NCI-H1930 (cell line): ENCODE measurements at places on chromosomes 4 and X.

- no peak for DNase-seq
These were observed 73.5 kb upstream of the EMCN start for GRCh38 chr4:100591161-100591876.

DNA sequence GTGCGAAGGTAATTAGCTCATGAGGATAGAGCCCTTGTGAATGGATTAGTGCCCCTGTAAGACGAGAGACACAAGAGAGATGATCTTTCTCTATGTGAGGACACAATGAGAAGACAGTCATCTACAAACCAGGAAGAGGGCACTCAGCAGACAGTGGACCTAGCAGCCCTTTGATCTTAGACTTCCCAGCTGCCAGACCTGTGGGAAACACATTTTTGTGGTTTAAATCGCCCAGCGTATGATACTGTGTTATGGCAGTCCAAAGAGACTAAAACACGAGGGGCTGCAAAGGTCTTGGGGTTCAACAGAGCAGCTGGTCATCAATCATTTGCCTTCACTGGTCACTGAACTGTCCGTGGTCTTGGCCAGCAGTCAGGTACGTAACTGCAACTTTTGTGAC is 9.2 kb upstream of the SYNPO2 start:
- DNase-seq: no peak

- no peak for DNase-seq
These were observed 658.1 kb downstream of the GRID2 start for GRCh38 chr4:92961881-92962280.

- no peak for DNase-seq
These were observed 31.2 kb downstream of the KIAA0232 start for GRCh38 chr4:6813725-6814124.
